ENCODE measurements at places on chromosomes 5 and 9. TPM values are rescaled to one million over a fixed set of nuclear protein-coding genes. Genes with fewer than 3 reads are reported as not detected.

- no peaks in the 10 kb centered on the region for H3K27me3 ChIP-seq
- no peak overlapping the region for H3K27ac ChIP-seq
- no peaks in the 10 kb centered on the region for H3K4me1 ChIP-seq
- H3K4me3 ChIP-seq, result no peak overlapping the region
Observed at GRCh38 chr9:2674141-2674824, 43.0 kb upstream of the KCNV2 start.

- H3K36me3 ChIP-seq, result no peaks in the 10 kb centered on the region
- H3K4me1 ChIP-seq, result peaks cover 8% of the 10 kb centered on the region
- no peaks in the 10 kb centered on the region for H3K27me3 ChIP-seq
- peak; percentile 31 for DNase-seq
- peak overlapping the region; percentile 86 for H3K27ac ChIP-seq
Observed at GRCh38 chr5:109191153-109191558, 218.6 kb downstream of the PJA2 start.

- H3K4me1 ChIP-seq, result no peaks in the 10 kb centered on the region
- no peaks in the 10 kb centered on the region for H3K27me3 ChIP-seq
- no peak overlapping the region for H3K4me3 ChIP-seq
- H3K27ac ChIP-seq, result no peak overlapping the region
- no peaks in the 10 kb centered on the region for H3K36me3 ChIP-seq
Observed at GRCh38 chr9:116309900-116310611, 156.5 kb downstream of the PAPPA start.

- H3K27me3 ChIP-seq, result no peaks in the 10 kb centered on the region
- no peaks in the 10 kb centered on the region for H3K4me1 ChIP-seq
- H3K4me3 ChIP-seq, result no peak overlapping the region
- no peaks in the 10 kb centered on the region for H3K36me3 ChIP-seq
Observed at GRCh38 chr9:61666849-61667371, 477.1 kb downstream of the SPATA31A7 start.

- peaks cover 35% of the 10 kb centered on the region for H3K4me1 ChIP-seq
- no peak for DNase-seq
- H3K36me3 ChIP-seq, result no peaks in the 10 kb centered on the region
- H3K4me3 ChIP-seq, result no peak overlapping the region
- H3K27ac ChIP-seq, result no peak overlapping the region
Observed at GRCh38 chr5:81023261-81023970, 63.3 kb downstream of the RASGRF2 start.

GRCh38 chr5:68122439-68123328 is 92.9 kb upstream of the PIK3R1 start:
- H3K27me3 ChIP-seq, result peaks cover 34% of the 10 kb centered on the region
- no peak overlapping the region for H3K27ac ChIP-seq
- peak; percentile 19 for DNase-seq
- peaks cover 16% of the 10 kb centered on the region for H3K4me1 ChIP-seq
- H3K36me3 ChIP-seq, result no peaks in the 10 kb centered on the region

GRCh38 chr9:90870621-90871326 is 69.2 kb downstream of the SYK start:
- no peak overlapping the region for H3K4me3 ChIP-seq
- peaks cover 2% of the 10 kb centered on the region for H3K27me3 ChIP-seq
- H3K4me1 ChIP-seq, result no peaks in the 10 kb centered on the region
- DNase-seq, result peak; percentile 56

GFPT2 gene
- total RNA-seq, result 0.12 TPM

- H3K4me3 ChIP-seq, result no peak overlapping the region
- no peak for DNase-seq
- H3K27ac ChIP-seq, result no peak overlapping the region
- peaks cover 47% of the 10 kb centered on the region for H3K4me1 ChIP-seq
- H3K36me3 ChIP-seq, result peaks cover 53% of the 10 kb centered on the region
Observed at GRCh38 chr9:70263421-70263820, 4.6 kb downstream of the SMC5 start.

DNA sequence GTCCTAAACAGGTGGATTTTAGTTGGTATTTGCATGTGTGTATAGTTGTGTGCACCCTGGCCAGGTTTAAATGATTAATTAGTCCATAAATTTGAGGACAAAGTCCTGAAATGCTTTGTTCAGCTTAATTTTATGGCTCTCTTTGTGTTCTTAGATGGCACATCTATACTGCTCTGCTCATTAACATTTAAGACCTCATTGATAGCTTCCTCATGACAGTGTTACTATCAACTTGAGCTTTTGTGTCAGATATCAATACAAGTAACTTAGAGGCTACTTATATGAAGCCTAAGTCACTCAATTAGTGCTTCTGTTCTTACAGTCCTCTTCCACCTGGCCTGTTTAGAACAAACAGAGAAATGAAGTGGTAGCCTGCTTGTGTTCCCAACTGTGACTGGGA is 240.9 kb downstream of the TRPM3 start:
- H3K27ac ChIP-seq, result no peak overlapping the region
- no peak for DNase-seq

GRCh38 chr9:2681981-2682380 is 35.3 kb upstream of the KCNV2 start:
- no peak for DNase-seq
- H3K27me3 ChIP-seq, result no peaks in the 10 kb centered on the region
- no peaks in the 10 kb centered on the region for H3K4me1 ChIP-seq
- no peak overlapping the region for H3K4me3 ChIP-seq

- no peak within 1 kb of the TSS for H3K27ac ChIP-seq
- no peak within 1 kb of the TSS for H3K4me3 ChIP-seq
- H3K27me3 ChIP-seq, result peaks cover 59% of the 10 kb centered on the region
Observed at GRCh38 chr9:109779711-109780452, at the start of gene PALM2AKAP2. PALM2AKAP2 (plus strand) TSS chr9:109780198; CDS start chr9:109780489, 291 bp downstream.

NME5 gene
- not detected for total RNA-seq

DNA sequence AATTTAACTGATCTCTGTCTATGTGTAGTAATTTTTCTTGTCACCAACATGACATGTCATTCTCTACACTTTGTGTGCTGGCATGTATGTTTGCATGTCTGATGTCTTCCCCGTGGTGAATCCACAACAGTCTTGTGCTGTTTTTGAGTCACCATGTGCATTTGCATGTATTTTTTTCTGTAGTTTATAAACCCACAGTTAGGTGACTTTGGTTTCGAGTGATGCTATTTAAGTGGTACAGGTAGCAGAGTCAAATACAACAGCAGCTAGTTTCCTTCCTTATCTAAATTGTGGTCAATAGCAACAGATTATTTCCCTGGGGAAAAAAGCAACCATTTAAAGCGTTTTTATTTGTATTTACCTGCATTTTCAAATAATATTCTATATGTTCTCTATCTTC is 89.9 kb upstream of the FSD1L start:
- H3K27me3 ChIP-seq, result no peaks in the 10 kb centered on the region
- H3K36me3 ChIP-seq, result peaks cover 13% of the 10 kb centered on the region
- no peak overlapping the region for H3K4me3 ChIP-seq
- DNase-seq, result no peak
- peaks cover 29% of the 10 kb centered on the region for H3K4me1 ChIP-seq

GRCh38 chr5:117624201-117624600 is 1049.6 kb upstream of the SEMA6A start:
- H3K27me3 ChIP-seq, result no peaks in the 10 kb centered on the region
- no peak overlapping the region for H3K27ac ChIP-seq
- H3K36me3 ChIP-seq, result no peaks in the 10 kb centered on the region
- H3K4me1 ChIP-seq, result no peaks in the 10 kb centered on the region
- no peak for DNase-seq

DNA sequence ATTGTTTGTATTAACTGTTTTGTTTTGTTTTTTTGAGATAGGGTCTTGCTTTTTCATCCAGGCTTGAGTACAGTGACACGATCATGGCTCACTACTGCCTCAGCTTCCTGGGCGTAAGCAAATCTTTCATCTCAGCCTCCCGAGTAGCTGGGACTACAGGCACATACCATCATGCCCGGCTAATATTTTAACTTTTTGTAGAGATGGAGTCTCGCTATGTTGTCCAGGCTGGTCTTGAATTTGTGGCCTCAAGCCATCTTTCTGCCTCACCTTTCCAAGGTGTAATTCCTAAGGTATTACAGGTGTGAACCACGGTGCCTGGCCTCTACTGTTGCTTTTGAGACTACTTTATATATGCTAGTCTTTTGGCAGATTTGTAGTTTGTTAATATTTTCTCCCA is 8.4 kb downstream of the RCL1 start:
- peaks cover 27% of the 10 kb centered on the region for H3K36me3 ChIP-seq
- no peak for DNase-seq
- no peak overlapping the region for H3K4me3 ChIP-seq
- no peaks in the 10 kb centered on the region for H3K27me3 ChIP-seq
- H3K27ac ChIP-seq, result no peak overlapping the region

DNA sequence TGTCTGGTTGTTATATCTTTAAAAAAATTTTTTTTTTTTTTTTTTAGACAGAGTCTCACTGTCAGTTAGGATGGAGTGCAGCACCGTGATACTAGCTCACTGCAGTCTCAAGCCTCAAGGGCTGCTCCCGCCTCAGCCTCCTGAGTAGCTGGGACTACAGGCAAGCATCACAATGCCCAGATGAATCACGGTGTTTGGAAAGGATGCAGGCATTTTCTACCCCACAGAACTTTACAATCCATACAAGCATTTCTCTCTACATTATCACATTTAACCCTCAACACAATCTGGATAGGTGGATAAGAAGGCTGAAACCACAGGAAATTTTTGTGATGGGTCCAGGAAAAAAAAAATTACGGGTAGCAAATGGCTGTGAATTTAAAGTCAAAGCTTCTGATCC is 5.8 kb upstream of the PCA3 start:
- no peak for DNase-seq
- no peaks in the 10 kb centered on the region for H3K27me3 ChIP-seq
- H3K4me1 ChIP-seq, result no peaks in the 10 kb centered on the region
- no peaks in the 10 kb centered on the region for H3K36me3 ChIP-seq
- no peak overlapping the region for H3K27ac ChIP-seq
- H3K4me3 ChIP-seq, result no peak overlapping the region

CEL gene
- 3.5 TPM for total RNA-seq

DNA sequence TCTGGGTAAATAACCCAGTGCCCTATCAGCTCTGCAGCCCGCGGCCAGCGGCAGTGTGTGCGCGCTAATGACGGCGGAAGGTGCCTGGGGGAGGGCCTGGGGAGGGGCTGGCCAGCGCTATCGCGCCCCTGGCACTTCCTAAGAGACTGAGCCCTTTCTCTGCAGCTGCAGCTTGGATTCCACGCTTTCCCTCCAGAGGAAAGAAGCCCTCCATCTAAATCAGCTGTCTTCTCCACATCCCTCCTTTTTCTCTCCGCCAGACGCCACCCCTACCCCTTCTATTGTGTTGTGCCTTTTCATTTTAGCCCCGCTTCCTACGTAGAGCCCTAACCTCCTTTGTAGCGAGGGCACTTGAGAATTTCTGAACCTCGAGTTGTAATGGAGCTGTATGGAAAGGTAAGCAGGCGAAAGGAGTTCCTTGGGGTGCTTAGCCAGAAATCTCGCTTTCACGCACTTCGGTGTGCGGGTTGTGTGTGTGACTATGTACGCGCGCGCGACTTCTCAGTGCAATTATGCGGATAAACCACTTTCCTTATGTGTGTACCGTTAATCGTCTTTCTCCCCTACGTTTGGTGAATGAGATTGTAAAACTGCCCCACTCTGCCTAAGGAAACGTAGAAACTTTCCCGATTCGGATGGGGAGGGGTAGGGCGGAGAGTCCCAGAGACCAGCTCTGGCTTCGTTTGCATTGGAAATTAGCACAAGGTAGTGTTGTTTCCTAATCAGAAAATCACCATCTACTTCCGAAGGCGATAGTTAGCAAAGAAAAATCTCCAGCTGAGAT is 664 bp upstream of the RAB3C start:
- peaks cover 18% of the 10 kb centered on the region for H3K4me1 ChIP-seq
- no peaks in the 10 kb centered on the region for H3K36me3 ChIP-seq
- H3K27me3 ChIP-seq, result peaks cover 33% of the 10 kb centered on the region
- peak overlapping the region; percentile 72 for H3K4me3 ChIP-seq

CLIC3 gene
- total RNA-seq, result 2.6 TPM

ESM1 gene
- total RNA-seq, result not detected

DNA sequence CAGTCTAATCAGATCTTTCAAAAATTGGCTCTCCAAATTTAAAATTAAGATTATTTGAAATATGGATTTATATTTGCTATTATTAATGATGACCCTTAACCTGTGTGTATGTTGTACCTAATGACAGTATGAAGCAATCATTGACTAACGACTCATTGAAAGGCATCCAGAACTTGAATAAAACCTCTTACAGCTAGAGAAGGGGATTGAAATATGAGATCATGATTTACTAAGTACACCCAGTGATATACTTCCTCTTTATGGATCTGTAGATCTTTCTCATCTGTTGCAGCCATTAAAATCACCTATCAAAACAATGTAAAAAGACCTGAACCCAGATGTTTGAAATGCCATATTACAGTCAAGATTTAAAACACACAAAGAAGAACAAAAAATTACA is 126.5 kb downstream of the RPS23 start:
- H3K4me1 ChIP-seq, result no peaks in the 10 kb centered on the region
- no peak for DNase-seq
- H3K27me3 ChIP-seq, result no peaks in the 10 kb centered on the region
- no peak overlapping the region for H3K27ac ChIP-seq
- H3K4me3 ChIP-seq, result no peak overlapping the region

DNA sequence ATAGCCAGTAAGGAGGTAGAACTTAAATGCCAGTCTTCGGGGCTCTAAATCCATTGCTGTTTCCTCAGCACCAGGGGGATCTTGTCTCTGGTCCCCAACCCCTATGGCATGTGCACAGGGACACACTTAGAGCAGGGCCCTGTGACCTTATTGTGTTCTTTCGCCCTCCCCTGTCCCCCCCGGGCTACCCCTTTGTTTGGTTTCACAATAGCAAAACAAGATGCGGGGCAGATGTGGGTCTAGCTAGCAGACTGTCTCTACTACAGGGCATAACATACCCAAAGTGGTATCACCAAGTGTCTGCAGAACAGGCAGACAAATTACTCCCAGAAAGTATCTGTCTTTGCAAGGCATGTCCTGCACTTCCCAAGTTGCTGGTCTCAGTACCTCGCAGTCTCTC is 2.1 kb downstream of the FBLL1 start:
- peaks cover 8% of the 10 kb centered on the region for H3K4me1 ChIP-seq
- H3K36me3 ChIP-seq, result peaks cover 7% of the 10 kb centered on the region
- H3K27ac ChIP-seq, result no peak overlapping the region
- DNase-seq, result no peak
- no peak overlapping the region for H3K4me3 ChIP-seq
